SW480 (cell line): ENCODE measurements at places on chromosomes 5 and 9.

- peak; percentile 35 for DNase-seq
Measured at GRCh38 chr9:131799177-131799823, 59.4 kb upstream of the RAPGEF1 start.

DNA sequence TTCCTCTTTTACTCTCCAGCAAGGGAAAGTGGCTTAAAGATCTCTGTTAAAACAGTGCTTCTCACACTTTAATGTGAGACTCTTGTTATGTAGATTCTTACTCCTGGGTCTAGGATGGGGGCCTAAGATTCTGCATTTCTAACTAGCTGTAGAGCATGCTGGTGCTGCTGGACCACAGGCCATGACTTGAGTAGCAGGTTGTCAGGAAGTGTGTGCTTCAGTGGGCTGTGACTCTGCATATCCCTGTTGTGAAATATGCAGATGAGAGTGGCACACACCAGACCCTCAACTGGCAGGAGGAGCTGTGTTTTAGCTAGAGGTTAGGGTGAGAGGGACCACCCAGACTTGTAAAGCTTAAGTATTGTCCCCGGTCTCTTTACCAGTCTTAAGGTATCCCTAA is 191.1 kb upstream of the DMRT1 start:
- no peak for DNase-seq

DNA sequence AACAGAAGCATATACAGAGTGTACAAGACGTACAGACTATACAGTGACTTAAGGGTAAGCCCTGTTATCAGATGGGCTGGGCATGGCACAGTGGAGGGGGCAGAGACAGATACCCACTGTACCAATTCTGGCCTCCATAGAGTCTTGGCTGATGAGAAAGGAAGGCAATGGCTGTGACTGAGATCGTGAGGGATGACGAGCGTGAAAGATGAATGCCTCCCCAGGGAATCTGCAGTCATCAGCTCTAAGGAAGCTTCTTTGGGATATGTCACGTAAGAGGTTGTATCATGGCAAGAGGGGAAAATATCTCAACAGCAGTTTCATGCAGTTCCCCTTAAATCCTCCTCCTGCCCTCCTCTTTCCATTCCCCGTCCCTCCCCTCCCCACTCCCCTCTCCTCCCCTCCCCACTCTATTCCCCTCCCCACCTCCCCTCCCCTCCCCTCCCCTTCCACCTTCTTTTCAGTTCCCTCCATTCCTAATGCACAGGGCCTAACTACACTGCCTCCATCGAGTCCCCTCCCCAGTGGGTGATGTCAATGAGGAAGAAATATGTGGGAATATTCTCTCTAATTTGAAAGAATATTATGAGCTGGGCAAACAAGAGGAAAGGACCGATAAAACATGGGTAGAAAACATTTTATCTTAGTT is 226.4 kb upstream of the DAP start:
- no peak for DNase-seq

GRCh38 chr5:161165998-161166660 is 314.1 kb upstream of the ATP10B start:
- no peak for DNase-seq

DNA sequence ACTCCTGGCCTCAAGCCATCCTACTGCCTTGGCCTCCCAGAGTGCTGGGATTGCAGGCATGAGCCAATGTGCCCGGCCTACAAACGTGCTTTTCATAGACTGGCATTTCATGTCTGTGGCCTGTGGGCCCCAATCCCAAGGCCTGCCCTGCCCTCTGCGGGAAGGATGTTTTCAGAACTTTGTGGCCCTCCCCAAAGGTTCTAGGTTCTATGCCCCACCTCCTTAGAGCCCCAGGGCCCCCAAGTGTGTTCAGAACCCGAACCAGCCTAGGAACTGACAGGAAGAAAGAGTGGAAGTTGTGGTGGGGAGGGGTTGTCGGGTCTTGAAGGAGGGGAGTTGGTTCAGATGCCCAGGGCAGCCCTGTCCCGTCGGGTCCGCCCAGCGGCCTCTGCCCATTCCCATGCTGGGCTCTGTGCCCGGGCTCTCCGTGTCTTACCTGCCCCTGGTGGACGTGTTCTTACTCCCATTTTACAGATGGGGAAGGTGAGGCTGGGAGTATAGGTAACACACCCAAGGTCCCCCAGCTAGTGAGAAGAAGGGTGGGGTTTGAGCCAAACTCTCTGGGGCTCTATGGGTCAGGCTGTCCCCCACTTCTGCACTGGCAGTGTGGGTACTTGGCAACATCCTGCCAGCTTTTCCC is 175.8 kb upstream of the IER5L start:
- DNase-seq, result no peak
